ENCODE measurements at places on chromosomes 5 and 9.
A peak's percentile ranks its signal among the peaks of the same experiment; 100 is the strongest.

DNA sequence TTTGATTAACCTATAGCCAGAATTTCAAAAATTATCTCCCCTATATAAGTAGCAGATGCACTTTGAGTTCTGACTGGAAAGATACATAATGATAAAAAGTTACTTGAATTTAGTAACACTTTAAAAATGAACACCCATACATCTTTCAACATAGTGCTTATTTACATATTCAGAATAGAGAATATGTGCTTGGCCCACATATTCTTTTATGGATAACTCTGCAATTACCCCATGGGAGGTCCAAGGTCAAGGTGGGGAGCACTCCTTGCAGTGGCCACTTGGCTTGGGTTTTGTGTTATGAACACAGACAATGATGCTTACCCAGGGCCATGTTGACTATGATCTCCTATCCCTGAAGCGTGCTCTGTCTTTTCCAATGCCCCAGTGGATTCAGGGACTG lies 169.3 kb downstream of the CDC42SE2 start:
- no peak for DNase-seq

- DNase-seq, result no peak
These were observed 816.8 kb downstream of the MTRR start for GRCh38 chr5:8685704-8686103.

DNA sequence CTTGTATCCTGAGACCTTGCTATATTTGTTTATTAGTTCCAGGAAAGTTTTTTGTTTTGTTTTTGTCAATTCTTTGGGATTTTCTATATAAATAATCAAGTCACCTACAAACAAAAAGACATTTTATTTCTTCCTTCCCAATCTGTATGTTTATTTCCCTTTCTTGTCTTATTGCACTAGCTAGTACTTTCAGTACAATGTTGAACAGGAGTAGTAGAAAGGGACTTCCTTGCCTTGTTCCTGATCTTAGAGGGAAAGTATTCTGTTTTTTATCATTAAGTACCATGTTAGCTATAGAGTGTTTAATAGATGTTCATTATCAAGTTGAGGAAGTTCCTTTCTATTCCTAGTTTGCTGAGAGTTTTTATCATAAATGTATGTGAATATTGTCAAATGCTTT lies 119.5 kb upstream of the TLE4 start:
- DNase-seq, result no peak

- DNase-seq, result no peak
These were observed 12.0 kb upstream of the C9 start for GRCh38 chr5:39376293-39376714.

DNA sequence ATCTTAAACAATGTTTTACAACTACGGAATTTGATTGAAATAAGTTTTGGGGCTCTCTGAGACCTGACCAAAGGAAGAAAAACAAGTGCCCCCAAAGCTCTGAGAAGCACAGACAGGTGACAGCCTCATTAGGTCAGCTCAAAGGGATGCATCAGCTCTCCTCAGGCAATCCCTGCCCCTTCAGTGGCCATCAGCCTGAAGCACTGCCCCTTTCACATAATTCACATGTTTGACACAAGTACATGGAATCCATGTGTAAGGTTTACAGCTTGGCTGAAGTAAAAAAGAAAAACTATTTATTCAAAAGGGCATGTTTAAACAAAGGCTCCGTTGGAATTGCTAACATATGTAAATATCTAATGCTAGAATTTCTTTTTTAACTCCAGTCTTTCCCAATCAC lies 56.3 kb downstream of the TSSK1B start:
- no peak for DNase-seq

DNA sequence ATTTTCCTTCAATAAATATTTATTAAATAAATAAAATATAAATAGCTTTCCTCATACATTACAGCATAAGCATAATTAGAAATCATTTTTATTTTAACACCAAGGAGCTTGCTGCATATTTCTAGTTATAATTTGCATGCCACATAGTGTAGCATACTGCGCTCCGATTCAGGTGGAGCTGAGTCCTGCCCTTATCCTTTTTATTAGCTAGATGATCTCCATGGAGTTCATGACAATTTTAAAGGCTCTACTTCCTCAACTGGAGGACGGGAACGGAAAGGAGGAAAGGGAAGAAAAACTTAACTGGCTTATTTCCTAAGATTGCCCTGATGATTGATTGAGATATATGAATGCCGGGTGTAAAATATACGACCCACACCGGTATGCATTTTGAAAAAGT lies 385.2 kb downstream of the PLK2 start:
- no peak for DNase-seq

DNA sequence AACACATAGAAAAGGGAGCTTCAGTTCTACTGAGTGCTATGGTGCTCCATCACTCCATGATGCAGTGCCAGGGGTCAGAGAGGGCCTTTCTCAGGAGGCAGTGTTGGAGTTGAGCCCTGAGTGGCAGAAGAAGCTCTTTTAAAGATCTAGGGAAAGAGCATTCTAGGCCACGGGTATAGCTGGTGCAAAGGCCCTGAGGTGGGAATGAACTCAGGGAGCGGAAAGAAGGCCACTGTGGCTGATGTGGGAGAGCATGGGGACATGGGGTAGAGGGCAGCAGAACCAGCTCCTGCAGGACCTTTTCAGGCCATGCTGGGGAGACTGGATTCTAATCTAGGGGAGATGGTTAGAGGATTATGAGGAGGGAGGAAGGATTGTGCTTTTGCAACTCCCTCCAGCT lies 9.9 kb downstream of the PSD2 start:
- no peak for DNase-seq

DNA sequence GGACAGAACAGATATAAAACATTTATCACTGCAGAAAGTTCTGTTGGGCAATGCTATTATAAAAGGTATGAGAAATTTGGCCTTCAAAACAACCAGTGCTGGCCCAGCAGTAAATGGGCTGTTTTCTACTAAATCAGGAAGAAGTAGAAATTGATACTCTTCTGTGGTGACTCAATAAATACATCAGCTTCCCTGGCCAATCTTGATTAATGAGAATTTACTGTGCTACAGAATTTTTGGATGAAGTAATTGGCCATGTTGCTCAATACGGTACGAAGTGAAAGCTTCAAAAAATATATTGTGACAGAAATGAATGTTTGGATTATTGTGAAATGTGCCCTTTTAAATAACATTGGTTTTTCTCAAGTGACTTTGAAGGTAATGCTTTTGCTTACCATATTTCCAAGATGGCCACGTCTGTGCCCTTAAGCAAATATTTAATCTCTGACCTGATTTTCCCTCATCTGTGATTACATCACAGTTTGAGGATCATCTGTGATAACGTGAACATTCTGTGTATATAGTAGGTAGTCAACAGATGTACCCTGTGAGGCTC lies 4.2 kb downstream of the DNAJA1 start:
- DNase-seq, result no peak

GRCh38 chr5:91228188-91228587 lies 154.9 kb downstream of the ARRDC3 start:
- no peak for DNase-seq

DNA sequence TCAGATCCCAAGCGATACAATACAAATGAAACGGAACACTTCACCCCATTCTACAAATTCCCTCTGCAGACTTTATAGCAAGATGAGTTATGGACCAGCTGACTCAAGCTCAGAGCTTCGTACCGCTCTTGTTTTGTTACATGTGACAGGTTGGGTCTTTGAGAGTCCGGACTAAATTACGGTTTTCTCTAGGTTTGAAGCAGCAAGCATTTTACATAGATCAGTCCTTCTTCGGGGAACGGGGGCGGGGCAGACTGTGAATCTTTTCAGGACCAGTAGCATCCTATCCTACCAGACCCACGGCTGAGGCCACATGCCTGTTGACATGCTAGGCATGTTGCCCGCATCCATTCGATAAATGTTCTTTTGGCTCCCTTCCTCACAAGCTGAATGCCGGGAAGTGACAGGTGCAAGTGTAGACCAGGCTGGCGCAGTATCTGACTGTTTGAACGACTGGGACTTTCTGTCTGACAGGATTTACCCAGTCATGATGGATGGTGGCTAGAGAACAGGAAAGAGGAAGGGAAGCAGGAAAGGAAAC lies 811.0 kb upstream of the GRAMD2B start:
- DNase-seq, result no peak

DNA sequence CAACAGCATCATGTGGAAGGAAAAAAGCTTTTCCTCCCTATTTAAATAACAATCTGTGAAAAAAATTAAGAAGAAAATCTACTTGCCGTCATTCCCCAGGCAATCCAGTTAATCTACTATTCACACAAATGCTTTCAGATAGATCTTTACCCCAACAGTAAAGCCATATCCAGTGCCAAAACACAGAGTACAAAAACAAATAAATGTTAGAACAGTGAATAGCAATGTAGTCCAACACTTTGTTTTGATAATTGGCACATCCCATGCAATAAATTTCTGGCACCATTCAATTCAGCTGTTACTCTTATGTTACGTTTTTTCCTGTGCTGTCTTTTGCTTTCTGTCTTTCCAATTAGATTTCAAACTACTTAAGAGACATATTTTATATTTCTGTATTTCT lies 2245.5 kb upstream of the WWC1 start:
- DNase-seq, result no peak

- no peak for DNase-seq
These were observed 61.9 kb downstream of the DENND1A start for GRCh38 chr9:123868002-123868401.

- DNase-seq, result no peak
These were observed 51.8 kb upstream of the CDKN2B start for GRCh38 chr9:22060831-22061383.

DNA sequence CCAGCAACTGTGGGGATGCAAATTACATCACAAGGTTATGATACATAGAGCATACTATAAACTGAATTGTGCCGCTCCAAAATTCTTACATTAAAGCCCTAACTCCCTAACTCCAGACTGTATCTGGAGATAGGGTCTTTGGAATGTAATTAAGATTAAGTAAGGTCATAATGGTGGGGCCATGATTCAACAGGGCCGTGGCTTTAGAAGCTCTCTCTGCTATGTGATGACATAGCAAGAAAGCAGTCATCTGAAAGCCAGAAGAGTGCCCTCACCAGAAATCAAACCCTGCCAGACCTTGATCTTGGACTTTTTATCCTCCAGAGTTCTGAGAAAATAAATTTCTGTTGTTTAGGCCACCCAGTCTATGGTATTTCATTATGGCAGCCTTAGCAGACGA lies 123.9 kb downstream of the FBXL17 start:
- no peak for DNase-seq

GRCh38 chr5:137563646-137564397 lies 64.7 kb upstream of the SPOCK1 start:
- no peak for DNase-seq

- DNase-seq, result no peak
These were observed 21.8 kb upstream of the MSH3 start for GRCh38 chr5:80632700-80633099.

GRCh38 chr5:170753311-170753710 lies 30.2 kb upstream of the GABRP start:
- no peak for DNase-seq

- DNase-seq, result no peak
These were observed 26.4 kb upstream of the F2R start for GRCh38 chr5:76689321-76690036.

- DNase-seq, result no peak
These were observed 20.2 kb downstream of the NR2F1 start for GRCh38 chr5:93603078-93603792.

GRCh38 chr9:105244734-105245028 lies 230 bp downstream of the SLC44A1 start:
- DNase-seq, result peak; percentile 34

DNA sequence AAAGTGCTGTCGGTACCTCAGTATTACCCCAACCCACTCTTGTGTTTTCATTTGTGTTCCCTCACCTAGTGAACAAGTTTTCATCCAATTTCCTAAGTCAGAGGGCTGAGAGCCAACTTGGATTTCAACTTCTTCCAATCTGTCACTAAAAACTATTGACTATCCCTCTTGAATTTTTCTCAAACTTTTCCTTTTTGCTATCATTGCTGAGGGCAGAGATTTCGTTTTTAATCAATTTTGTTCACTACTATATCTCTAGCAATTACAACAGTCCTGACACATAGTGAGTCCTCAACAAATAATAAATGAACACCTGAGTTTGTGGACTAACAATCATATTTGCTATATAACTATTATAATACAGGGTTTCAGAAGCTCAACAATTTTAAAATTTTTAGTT lies 29.0 kb downstream of the MEIKIN start:
- no peak for DNase-seq

GRCh38 chr5:171721464-171721863 lies 64.2 kb upstream of the SMIM23 start:
- no peak for DNase-seq

GRCh38 chr5:143229896-143230675 lies 173.4 kb downstream of the NR3C1 start:
- DNase-seq, result no peak

GRCh38 chr9:91379426-91379825 lies 17.7 kb upstream of the AUH start:
- DNase-seq, result no peak

DNA sequence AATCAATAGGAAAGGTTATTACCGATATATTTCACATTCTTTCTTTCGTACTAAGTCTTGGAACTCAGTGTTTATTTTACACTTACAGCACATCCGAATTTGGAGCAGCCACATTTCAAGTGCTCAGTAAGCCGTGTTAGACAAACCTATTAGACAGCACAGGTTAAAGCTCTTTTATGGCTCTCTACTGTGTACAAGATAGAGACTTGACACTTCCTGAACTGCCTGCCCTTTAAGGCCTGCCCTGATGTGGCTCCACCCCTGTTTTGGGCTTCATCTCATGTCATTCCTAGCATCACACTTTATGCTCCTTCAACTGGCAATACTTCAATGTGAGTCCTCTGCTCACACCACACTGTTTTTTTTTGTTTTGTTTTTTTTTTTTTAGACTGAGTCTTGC lies 23.5 kb upstream of the SUSD1 start:
- no peak for DNase-seq

- no peak for DNase-seq
These were observed 8.2 kb downstream of the GNE start for GRCh38 chr9:36250079-36250478.

- DNase-seq, result no peak
These were observed 8.3 kb downstream of the HSD17B3 start for GRCh38 chr9:96293498-96294158.

GRCh38 chr5:44935262-44935661 lies 126.5 kb downstream of the MRPS30 start:
- DNase-seq, result no peak

DNA sequence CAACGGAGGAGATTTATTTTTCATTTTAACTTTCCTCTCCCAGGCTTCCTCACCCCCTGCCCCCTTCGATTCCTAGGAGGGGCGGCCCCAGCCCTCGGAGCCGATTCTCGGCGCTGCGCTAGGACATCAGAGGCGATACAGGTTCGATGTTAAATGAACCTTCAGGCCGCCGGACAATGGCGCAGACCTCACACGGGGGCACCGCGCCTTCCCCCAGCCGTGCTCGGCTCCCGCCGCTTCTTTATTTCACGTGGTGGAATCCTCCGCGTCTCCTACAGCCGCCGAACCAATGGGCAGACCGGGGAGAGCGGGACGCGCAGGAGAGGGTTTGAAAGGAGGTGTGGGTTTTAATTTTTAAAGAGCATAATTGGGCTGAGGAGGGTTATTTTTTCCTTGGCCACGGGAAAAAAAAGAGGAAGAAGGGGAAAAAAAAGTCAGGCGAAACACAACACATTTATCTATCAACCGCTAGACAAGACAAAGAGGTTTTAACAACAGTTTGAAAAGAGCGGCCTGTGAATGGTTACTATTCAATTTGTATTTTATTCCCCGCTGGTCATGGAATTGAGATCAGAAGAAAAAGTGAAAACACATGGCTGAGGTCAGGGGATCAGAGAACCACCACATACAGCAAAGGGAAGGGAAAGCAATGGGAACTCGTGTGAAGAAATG lies 126.8 kb downstream of the TMEM174 start:
- no peak for DNase-seq
